ENCODE measurements at places on chromosomes 12 and 14. TPM values are rescaled to one million over a fixed set of nuclear protein-coding genes. Genes with fewer than 3 reads are reported as not detected.
A peak's percentile ranks its signal among the peaks of the same experiment; 100 is the strongest.

POMT2 gene
- total RNA-seq, result 11.9 TPM

NXPH4 gene
- 0.32 TPM for total RNA-seq

DNA sequence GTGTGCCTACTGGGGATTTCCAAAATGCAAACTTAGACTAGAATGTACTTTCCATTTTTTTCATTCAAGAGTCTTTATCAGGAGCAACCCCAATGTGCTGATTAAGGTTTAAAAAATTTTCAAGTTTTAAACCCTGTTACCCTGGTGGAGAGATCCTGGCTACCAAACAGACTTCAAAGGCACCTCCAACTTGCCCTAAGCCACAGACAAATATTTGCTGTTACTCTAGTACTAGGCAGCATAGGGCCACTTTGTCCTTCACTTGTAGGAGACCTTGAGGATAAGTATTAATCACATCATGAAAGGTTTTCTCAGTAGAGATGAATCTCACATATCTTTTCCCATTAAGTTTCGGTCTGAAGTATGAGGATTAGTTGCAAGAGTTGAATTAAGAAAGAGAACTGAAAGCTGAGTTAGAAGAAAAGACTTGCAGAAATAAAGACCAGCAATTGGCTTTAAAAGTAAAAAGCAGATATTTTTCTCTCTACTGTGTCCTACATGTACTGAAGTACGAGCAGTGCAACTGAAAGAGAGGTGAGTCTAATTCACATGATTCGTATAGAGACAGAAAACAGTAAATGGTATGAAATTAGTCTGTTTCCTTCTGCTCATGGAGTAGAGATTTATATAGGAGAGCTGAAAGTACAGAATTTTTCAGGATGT, 28.3 kb downstream of the NTN4 start:
- no peak for DNase-seq

- DNase-seq, result no peak
These were observed 31.3 kb upstream of the VSX2 start for GRCh38 chr14:74207943-74208342.

DNA sequence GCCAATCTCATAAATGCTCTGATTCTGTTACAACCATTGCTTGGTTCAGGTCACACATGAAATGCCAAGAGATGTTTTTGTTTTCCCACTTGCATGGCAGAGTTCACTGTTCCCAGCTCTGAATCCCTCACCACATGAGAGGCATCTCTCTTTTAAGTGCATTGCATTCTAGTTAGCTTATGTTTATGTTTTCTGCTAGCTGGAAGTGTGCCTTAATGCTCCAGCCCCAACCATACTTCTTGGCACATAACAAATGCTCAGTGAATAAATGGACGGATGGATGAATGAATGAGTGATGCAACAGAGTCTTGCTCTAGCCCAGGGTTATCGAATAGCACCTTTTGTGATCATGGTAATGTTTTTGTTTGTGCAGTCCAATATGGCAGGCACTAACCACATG, 197.3 kb downstream of the PPM1H start:
- DNase-seq, result no peak

GRCh38 chr12:124537525-124538193, 29.8 kb downstream of the NCOR2 start:
- no peak for DNase-seq

BEGAIN gene
- not detected for total RNA-seq

TMEM120B gene
- 6.0 TPM for total RNA-seq

GRCh38 chr12:43737646-43738045, 20.9 kb downstream of the PUS7L start:
- no peak for DNase-seq

DNA sequence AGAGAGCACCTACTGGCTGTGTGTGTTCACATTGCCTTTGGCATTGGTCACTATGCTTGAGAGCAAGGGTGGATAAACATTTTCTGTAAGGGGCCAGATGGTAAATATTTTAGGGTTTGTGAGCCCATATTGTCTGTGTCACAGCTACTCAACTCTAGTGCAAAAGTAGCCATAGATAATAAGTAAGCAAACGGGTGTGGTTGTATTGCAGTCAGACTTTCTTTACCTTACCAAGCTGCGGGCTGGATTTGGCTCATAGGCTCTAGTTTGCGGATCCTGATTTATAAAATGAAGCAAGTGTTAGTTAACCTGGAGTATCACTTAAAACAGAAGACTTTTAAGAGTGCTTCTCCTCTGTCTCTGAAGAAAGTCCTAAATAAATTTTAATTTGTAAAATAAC, 169.0 kb downstream of the KICS2 start:
- no peak for DNase-seq

DNA sequence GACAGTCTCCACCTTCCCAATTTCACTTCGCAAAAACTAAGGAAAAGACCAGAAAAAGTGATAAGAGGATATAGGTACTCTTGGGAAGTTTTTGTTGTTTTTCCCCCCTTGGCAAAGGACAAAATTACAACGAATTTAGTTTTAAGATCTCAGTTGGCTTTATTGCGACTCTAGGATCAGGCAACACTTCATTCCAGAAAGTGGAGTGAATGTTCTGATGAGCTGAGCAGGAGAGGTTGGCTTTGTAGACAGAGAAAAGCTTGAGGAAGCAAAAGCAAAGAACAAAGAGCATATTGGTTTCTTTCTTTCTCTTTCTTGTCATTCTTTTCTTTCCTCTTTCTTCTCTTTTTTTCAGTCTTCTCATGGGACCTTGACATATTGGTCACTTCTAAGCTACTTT, 640 bp upstream of the ZFYVE1 start:
- no peak for DNase-seq

- no peak for DNase-seq
These were observed 43.5 kb downstream of the SYNE2 start for GRCh38 chr14:63896278-63896720.

- DNase-seq, result peak; percentile 26
These were observed 64.6 kb downstream of the SUSD6 start for GRCh38 chr14:69675877-69676416.

DNA sequence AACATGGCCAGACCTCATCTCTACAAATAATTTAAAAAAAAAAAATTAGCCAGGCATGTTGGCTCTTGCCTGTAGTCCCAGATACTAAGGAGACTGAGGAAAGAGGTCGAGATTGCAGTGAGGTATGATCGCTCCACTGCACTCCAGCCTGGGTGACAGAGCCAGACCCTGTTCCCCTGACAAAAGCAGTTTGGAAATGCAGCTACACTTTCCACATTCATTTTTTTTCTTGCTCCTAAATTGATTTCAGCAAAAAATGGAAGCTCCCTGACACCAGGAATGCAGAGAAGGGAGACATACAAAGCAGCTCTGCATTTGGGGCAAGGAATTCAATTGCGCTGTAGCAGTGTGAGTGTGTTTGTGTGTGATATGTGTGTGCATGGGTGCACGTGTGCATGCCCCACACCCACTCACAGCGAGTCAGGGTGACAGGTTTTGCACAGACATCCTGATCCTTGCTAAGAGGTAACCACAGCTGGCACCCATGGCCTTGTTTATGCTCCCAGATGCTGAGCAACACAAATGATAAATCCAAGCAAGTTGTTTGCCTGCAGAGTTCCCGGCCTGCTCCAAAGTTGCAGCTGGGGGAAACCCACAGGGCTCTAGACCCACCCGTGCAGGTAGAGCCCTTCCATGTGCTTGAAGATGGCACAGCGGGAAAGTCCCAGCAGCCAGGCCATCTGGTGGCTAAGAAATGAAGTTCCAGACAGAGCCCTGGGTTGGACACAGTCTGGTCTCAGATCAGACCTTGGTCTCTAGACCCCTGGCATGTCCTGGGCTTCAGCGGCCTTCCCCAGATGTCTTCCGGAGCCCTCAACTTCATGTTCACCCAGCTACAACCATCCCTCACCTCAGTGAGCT, 25.9 kb upstream of the BDKRB2 start:
- DNase-seq, result no peak

GRCh38 chr14:102751088-102751487, 26.2 kb upstream of the TRAF3 start:
- no peak for DNase-seq

- DNase-seq, result no peak
These were observed 12.4 kb downstream of the IQSEC3 start for GRCh38 chr12:78981-79380.

SLC17A8 gene
- not detected for total RNA-seq

CFL2 gene
- 6.3 TPM for total RNA-seq

TRIAP1 gene
- total RNA-seq, result 31.6 TPM

ISM2 gene
- not detected for total RNA-seq

DNA sequence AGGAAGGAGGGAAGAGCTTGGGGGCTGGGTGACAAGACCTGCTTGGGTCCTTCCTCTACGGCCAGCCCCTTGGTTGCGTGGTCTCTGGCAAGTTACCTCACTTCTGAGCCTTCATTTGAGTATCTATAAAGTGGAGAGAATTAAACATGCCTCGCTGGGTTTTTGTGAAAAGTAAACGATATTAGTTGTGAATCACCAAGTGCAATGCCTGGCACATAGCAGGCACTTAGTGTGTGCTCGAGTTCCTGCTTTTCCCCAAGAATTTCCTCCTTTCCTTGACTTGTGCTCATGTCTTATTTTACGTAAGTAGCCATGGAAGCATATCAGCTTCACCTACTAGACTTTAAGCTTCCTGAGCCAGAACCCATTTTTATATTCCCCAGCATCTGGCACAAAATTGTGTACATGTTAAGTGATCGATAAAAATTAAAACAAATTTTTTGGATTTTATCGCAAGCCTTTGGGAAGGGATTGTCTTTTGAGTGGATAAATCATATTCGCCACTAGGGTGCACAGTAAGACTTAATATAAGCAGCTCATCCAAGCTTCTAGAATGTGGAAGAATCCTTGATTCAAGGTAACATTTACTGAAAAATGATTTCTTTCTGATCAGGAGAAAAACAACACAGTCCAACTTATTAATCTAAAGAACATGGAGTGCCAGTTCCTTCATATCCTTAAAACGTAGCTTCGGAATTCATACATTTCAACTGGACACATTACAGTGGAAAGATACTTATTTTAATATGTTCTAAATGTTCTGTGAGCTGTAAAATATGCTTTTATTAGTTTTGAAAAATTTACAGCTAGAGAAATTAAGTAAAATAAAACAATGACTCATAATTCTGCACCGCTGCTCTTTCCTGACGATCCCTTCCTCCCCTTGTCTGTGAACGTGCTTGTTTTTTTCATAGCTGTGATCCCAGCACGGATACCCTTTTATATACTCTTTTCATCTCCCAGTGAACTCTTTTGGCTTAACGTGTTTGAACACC, 62.0 kb downstream of the SLC25A47 start:
- no peak for DNase-seq

SPX gene
- total RNA-seq, result 0.12 TPM

DNA sequence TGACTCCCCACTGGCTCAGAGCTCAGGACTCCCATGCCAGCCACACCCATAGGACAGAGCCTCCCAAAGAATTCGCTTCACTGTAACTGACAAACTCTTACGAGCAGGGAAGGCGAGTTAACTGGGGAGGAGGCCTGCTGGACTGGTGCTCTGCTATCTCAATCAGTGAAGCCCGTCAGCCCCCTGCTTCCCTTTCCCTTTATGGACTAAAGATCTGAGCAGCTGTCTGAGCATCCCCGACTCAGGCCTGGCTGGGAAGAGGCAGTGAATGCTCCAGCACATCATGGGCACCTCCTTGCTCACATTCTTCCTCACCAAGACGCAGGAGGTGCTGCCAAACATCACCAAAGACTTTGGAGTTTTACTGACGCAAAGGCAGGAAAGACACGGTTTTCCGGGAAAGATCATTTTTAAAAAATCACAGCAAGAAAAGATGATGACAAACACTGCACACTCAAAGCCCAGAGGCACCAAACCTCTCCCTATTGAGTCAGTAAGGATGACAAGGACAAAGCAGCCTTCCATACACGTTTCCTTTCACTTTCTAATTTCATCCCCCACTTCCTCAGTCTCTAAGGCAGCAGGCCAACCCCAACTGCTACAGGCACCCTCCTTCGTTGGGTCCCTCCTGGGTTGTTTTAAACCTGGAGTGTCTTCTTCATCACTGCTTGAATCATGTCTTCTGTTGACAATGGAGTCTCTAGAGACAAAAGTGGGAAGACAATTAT, 45.0 kb upstream of the P2RX7 start:
- no peak for DNase-seq

LRP6 gene
- 1.4 TPM for total RNA-seq

- no peak for DNase-seq
These were observed 10.1 kb downstream of the ZFYVE26 start for GRCh38 chr14:67806246-67806645.

GRCh38 chr12:46303039-46303666, 34.3 kb upstream of the SLC38A1 start:
- peak; percentile 60 for DNase-seq

GRCh38 chr12:106214571-106214970, 33.2 kb downstream of the CKAP4 start:
- no peak for DNase-seq

PAN2 gene
- total RNA-seq, result 76.9 TPM

- no peak for DNase-seq
These were observed 201.2 kb downstream of the NELL2 start for GRCh38 chr12:44674875-44675274.

GRCh38 chr12:72030277-72030676, 91.6 kb downstream of the TPH2 start:
- no peak for DNase-seq

DNA sequence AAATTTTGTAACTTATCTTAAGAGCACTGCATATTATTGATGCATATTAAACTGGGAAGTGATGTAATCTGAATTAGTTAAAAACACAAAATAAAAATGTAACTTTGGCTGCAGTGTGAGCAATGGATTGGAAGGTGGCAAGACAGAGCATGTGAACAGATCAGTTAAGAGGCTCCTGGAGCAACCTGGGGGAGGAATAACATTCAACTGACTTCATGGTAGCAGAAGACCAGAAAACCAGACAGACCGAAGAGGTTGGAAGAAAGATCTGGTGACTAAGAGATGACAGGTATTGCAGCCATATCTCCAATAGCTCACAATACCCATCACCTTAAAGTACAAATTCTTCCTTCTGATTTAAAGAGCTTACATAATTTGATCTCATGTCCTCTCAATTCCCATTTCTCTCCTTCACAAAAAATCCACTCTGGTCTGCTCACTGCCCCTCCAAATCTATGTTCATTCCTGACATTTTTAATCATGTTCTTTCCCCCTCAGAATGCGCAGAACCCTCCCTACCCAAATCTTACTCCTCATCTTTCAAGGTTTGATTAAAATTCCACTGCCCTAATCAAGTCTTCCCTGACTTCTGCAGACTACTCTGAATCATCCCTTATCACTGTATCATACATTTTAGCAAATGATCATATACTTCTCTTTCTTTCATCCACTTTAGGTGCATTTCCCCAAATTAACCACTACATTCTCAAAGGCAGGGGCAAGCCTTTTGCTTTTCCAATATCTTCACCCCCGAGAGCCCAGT, 51.5 kb downstream of the DUSP16 start:
- DNase-seq, result no peak

TIGAR gene
- total RNA-seq, result 11.0 TPM

DNA sequence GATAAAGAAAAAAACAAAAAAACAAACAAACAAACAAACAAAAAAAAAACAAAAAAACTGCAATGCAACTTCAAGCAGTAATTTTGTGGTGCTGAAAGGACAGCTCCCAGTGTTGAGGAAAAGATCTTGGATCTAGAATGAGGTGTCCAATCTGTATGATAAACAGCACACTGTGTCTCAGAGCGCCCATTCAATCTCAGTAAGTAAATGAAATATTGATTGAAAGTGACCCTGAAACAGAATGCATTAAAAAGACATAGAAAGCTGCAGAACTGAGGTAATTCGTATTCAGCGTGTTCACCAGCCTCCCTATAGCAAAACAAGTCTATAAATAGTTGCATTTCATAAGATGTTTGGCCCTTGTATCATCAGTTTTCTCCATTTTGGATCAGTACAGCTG, 153.0 kb downstream of the NOVA1 start:
- DNase-seq, result no peak

JAG2 gene
- 1.5 TPM for total RNA-seq

Data from activated CD4-positive, alpha-beta T cell treated with anti-CD3 and anti-CD28 coated beads, Interleukin-2, amount 10 ng/mL, durations not matched to agents 7 days and 5 days (primary cell).